Lung microvascular endothelial cell (primary cell): ENCODE measurements at places on chromosomes 12 and 14. TPM values are rescaled to one million over a fixed set of nuclear protein-coding genes. Genes with fewer than 3 reads are reported as not detected.

SUOX gene
- 8.9 and 10.1 TPM in 2 replicates for total RNA-seq

PZP gene
- under 0.01 and 0.22 TPM in 2 replicates for total RNA-seq

KRT83 gene
- total RNA-seq: not detected in 2 replicates

B4GALNT1 gene
- total RNA-seq: under 0.01 TPM in 1 of 2 replicates, not detected in the other

RERG gene
- total RNA-seq: not detected in 2 replicates

APOLD1 gene
- 26.8 and 31.9 TPM in 2 replicates for total RNA-seq

ADAMTS20 gene
- not detected in 2 replicates for total RNA-seq

HOXC11 gene
- not detected in 2 replicates for total RNA-seq

RNASE9 gene
- total RNA-seq: not detected in 2 replicates

BDKRB1 gene
- total RNA-seq: not detected in 2 replicates

PRKAB1 gene
- 16.3 and 20.6 TPM in 2 replicates for total RNA-seq

SLC38A4 gene
- total RNA-seq: 1.1 and 1.6 TPM in 2 replicates

EPYC gene
- not detected in 2 replicates for total RNA-seq

MSI1 gene
- total RNA-seq: not detected in 2 replicates

WNT1 gene
- not detected in 2 replicates for total RNA-seq

EIF2S3B gene
- 0.60 and 7.8 TPM in 2 replicates for total RNA-seq

PSEN1 gene
- total RNA-seq: 30.1 and 38.5 TPM in 2 replicates

RAD52 gene
- total RNA-seq: 4.1 and 7.3 TPM in 2 replicates

TAS2R31 gene
- total RNA-seq: 1.1 and 1.8 TPM in 2 replicates

AQP6 gene
- total RNA-seq: not detected in 2 replicates

PDZRN4 gene
- total RNA-seq: not detected in 2 replicates

SLC7A8 gene
- total RNA-seq: 0.44 TPM in 1 of 2 replicates, not detected in the other

CCDC60 gene
- total RNA-seq: not detected in 2 replicates

KRT6A gene
- not detected in 2 replicates for total RNA-seq

PPP1R1A gene
- not detected in 2 replicates for total RNA-seq

FAM181A gene
- total RNA-seq: not detected in 2 replicates

PKP2 gene
- total RNA-seq: 3.1 and 4.6 TPM in 2 replicates
